Midbrain (tissue), 1 donor: ENCODE measurements at places on chromosomes 4 and X.

GRCh38 chr4:120202222-120202621, 135.6 kb upstream of the MAD2L1 start:
- no peak for DNase-seq

DNA sequence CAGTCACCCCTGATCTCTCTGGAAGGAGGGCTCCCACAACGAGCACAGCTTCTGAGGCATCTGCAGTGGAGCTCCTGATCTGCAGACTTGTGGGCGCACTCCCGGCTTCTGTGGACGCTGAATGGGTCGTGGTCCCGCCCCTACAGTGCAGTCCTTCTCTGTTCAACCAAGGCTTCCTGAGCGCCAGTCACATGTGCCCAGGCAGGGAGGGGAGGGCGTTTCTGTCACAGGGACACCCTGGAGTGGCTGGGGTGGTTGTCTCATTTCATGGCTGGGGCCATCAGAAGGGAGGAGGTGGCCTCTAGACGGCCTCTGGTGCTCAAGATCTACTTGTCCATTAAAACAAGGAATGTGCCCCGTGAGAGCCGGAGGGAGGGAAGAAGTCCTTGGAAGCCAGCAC, 67.1 kb upstream of the PSAPL1 start:
- DNase-seq = no peak

DNA sequence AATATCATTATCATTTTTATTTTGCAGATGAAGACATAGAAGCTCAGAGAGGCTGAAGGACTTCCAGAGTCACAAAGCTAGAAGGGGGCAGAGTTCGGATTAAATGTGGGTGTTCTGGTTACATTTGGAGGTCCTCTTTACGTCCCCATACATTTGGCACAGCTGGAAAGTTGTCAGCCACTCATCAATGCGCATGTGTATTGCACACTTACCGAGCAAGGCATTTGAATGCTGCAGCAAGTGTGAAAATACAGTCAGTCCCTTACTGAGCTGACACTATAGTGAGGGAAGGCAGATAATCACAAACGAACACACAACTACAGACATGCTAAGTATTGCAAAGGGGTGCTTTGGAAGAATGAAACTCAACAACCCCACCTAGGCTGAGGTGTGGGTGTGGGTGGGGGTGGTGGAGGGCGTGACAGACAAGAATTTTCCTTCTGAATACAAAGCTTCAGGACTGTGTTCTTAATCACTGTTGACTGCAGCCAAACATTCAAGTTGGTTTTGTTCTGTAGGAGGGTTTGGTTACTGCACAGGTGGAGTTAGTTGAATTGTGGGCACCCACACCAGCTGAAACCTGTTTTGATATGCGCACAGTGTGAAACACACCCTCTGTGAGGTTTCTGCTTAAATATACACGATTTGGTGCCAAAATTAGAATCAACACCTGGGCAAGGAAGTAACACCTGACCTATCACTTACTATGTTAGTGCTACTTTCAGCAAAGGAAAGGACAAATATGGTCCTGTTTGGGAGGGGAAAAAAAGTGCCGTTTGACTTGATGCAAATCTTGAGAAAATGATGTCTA, 72.4 kb downstream of the COQ2 start:
- DNase-seq = no peak

DNA sequence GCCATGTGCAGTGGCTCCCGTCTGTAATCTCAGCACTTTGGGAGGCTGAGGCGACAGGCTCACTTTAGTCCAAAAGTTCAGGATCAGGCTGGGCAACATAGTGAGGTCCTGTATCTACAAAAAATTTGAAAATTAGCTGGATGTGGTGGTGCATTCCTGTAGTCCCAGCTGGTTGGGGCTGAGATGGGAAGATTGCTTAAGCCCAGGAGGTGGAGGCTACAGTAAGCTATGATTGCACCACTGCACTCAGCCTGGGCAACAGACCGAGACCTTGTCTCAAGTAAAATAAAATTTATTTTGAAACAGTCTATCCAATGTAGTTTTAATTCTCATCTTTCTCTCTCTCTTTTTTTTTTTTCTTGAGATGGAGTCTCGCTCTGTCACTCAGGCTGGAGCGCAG, 21.1 kb downstream of the RBM10 start:
- DNase-seq = no peak

DNA sequence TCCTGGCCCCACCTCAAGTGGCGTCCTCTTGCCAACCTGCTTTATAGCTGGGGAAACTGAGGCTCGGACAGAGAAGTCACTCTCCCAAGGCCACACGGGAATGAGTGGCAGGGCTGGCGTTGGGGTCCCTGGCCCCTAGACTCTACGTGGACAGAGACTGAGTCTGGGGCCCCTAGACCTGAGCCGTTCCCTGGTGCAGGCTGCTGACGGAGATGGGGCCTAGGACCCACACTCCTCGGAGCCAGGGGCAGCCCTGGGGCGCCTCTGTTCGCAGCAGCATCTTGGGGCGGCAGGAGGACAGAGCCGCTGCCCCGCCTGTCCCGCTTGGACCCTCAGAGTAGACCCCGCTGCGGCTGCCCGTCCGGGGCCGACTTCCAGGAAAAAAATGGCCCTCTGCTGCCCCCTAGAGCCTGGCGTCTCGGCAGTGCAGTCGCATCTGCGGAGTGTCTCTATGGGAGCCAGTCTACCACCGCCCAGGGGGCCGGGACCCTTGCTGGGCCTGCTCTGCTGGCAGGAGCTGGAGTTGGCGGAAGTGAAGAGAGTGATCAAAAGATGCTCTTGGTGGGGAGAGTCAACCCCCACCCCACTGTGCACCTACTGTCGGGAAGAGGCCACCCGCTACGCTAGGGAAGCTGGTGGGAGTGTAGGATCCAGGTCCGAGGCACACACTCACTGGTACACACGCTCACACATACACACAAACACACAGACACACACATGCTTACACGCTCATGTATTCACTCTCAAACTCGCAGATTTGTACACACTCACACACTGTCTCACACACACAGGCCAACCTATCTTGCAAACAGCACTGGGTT, 220.1 kb downstream of the AFAP1 start:
- DNase-seq = peak; percentile 67

DNA sequence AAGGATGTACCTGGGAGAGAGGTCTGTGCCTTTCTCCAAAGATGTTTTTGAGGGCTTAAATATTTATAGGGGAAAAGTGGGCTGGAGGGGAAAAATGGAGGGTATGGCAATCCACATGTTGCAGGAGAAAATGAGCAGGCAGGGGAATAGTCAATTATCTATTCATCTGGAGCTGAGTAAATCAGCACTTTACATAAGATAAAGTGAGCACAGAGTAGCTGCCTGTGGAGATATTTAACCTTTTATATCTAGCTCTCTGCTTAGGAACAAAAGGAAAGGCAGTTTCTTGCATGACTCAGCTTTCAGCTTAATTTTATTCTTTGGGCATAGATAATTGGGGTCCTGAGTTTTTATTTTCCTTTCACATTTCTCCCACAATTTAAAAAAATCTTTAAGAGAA, 93.6 kb upstream of the NPY2R start:
- DNase-seq = no peak

DNA sequence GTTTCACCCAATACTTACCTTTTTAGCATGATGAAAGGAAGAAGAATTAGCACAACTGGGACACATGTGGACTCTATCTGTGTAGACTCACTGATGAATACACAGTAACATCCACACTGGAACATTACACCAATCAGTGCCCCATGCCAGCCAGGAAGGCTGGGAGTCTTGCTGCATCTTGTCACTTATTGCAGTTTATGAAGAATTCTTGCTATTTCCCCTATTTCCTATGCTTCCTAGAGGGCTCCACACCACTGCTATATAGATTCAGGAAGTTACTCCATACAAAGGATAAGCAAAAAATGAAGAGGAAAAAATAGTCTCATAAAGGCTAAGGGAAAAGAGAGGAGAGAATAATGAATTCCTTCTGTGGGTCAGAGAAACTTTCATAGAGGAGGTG, 201.0 kb downstream of the CAMK2D start:
- no peak for DNase-seq

GRCh38 chrX:31178769-31179125, 106.9 kb upstream of the FTHL17 start:
- DNase-seq = no peak

- DNase-seq = no peak
These were observed 71.6 kb upstream of the MAB21L2 start for GRCh38 chr4:150510176-150510865.

DNA sequence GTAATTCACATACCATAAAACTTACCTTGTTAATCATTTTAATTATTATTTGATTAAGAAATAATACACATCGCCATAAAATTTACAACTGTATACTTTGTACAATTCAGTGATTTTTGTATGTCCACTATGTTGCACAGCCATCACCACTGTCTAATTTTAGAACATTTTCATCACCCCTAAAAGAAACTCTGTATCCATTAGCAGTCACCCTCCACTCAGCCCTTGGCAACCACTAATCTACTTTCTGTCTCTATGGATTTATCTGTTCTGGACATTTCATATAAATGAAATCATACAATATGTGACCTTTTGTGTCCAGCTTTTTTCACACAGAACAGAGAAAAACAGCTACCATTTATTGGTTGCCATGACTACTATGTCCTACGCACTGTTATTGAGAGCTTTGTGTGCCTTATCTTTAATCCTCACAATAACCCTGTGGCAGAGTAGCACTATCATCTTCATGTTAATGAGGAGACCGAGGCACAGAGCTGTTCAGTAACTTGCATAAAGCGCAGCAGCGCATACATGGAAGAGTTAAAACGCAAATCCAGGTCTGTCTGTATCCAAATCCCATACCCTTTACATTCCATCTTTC, 64.6 kb upstream of the PAGE1 start:
- no peak for DNase-seq

DNA sequence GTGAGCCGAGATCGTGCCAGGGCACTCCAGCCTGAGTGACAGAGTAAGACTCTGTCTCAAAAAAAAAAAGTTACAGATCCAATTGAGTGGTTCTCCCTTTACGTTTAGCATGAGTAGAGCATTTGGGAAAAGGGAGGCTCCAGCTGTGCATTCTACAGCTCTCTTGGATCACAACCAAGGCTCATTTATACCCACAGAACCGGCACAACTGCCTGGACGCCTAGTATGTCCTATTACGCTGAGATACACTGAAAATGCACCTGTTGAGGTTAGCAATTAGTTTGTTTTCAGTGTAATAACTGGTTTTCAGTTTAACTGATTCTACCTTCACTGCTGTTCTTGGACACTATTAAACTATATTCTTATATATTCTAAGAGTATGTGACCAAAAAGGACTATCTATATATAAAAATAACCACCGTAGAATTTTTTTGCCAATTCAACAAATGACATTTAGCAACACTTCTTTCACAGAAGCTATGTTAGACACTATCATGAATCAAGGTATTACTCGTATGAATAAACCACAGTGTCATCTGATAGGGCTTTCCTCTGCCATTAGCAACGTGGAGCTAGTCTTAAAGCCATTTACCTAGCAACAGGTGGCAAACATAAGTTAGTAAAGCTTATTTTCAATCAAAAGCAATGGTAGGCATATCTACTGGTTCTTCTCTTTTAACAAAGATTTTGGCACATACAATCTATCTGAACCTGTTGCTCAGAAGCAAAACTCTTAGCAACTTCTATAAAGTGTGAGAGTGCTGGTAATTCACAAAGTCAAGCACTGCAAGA, 3.6 kb downstream of the OTUD4 start:
- DNase-seq = no peak
